ENCODE measurements at places on chromosomes 5 and 9.

DNA sequence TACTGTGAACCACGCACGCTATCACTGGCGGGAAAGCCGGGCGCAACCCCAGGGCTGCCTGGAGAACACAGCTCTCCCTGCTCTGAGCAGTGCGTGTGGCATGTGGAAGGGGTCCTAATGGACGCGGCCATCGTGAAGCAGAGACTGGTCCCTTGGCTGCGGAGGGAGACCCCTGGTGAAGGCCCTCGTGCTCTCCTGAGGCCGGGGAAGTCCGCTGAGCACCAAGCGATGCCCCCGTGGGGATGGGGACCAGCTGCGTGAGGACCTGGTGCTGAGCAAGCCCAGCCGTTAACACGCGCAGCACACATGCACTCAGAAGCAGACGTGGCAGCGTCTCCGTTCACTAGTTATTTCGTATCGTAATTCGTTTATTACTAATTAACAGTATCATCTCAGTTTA, 24.4 kb downstream of the SLC12A7 start:
- no peak for DNase-seq

DNA sequence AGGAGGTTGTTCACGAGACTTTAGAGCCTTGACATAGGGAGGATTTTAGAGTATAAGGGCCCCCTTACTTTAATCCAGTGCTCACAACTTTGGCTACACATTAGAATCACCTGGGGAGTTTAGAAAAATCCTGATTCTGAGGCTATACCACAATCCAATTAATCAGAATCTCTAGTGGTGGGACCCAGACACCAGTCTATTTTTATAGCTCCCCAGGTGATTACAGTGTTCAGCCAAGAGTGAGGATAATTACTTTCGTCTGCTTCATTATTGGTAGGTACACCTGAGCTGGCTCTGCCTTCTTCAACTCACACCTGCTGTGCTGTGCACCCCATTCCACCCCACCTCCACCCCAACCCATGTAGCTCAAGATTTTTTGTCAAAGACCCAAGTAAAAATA, 141.3 kb upstream of the EPB41L4A start:
- DNase-seq = no peak

DNA sequence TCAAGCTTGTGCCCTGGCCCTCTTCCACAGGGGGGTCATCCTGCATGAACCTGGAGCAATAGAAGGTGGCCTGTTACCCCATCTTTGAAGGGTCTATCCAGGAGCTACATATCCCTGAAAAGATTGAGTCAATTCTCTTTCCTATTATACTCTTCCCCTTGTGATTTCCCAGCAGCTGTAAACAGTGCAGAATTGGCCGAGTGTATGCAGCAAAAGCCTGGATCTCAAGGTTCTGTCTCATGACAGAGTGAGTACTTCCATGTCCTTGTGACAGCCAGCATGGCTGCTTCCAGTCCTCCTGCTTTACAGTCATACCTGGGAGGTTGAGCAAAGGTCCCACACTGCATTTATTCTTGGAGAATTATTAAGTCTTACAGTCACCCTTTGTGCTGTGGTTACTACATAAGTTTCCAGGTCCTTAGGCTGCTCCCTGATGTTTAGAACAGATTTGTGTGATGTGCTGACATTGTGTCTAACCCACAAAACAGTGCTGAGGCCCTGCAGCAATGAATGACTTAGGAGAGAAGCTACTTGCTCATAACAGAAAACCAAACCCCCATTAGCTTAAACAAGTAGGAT, 67.5 kb downstream of the NREP start:
- DNase-seq = no peak

DNA sequence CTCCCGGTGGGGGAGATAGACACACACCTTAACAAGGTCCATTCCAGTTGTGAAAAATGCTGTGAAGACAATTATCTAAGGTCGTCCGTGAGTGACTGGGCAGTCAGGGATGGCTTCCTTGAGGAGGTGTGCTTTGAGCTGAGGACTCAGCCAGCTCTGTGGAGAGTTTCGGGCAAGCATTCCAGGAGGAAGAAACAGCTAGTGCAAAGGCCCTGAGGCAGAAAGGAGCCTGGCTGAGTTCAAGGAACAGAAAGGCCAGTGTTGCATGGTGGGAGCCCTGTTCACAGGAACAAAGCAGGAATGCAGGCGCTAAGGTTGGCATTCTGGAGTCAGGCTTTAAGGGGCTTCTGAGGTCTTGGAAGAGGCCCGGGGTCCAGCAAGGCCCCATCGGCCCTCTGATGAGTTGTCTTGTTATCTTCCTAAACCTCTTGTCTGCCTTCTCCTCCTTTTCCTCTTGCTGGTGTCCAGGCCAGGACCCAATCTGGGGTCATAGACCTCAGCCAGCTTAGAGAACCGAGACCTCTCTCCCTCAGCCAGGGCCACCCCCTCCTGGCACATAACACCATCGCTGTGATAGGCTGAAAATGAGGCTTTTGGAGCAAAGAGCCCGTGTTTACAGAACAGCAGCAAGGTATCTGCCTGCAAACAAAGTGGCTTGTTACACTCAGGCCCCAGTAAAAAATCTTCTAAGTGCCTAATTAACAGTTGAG, 270.2 kb upstream of the MVB12B start:
- no peak for DNase-seq

- DNase-seq = no peak
Measured at GRCh38 chr5:14779975-14780374, 91.6 kb downstream of the ANKH start.

DNA sequence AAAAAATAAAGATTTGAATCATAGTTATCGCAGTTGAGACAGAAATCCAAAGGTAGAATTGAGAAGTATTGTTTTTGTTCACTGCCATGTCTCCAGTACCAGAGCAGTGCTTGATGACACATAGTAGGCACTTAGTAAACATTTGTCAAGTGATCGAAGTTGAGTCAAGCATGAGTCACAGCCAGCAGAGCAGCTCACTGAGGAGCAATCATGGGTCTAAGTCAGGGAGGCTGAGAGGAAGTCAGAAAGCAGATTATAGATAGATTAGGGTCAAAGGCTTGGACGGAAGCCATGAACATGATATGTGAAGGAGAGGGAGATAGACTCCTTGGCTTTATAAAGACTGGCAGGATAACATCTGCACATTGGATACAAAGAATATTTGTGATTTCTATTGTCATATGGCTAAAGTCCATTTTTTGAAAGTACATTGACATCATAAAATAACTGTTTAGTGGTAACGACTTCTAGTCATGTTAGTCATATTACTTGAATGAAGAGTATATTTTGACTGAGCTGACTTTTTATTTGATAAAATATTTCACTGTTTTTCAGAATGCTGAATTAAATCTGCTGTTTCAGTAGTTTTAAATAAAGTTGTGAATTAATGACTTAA, 168.5 kb downstream of the RAB3C start:
- DNase-seq = no peak

GRCh38 chr9:93155716-93156474, 21.8 kb upstream of the NINJ1 start:
- no peak for DNase-seq

GRCh38 chr5:146474065-146474464, 26.9 kb downstream of the TCERG1 start:
- no peak for DNase-seq

DNA sequence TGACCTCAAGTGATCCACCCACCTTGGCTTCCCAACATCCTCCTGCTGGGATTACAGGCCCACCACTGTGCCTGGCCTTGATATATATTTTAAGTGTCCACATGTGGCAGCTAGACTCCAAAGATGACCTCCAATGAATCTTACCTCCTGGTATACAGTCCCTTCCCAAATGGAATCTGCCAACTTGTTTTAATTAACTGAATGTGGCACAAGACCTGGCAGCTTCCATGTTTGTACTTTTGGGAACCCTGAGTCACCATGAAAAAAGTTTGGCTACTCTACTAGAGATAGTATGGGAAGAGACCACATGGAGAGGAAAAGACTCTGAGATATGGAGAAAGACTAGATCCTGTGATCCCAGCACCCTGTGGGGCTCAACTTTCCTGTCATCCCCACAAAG, 42.5 kb downstream of the CCL28 start:
- no peak for DNase-seq

GRCh38 chr9:98896632-98897031, 47.1 kb upstream of the COL15A1 start:
- DNase-seq = no peak

- no peak for DNase-seq
Measured at GRCh38 chr9:107587191-107587963, 97.8 kb upstream of the KLF4 start.

- no peak for DNase-seq
Measured at GRCh38 chr5:149403923-149404745, 25.0 kb upstream of the IL17B start.

DNA sequence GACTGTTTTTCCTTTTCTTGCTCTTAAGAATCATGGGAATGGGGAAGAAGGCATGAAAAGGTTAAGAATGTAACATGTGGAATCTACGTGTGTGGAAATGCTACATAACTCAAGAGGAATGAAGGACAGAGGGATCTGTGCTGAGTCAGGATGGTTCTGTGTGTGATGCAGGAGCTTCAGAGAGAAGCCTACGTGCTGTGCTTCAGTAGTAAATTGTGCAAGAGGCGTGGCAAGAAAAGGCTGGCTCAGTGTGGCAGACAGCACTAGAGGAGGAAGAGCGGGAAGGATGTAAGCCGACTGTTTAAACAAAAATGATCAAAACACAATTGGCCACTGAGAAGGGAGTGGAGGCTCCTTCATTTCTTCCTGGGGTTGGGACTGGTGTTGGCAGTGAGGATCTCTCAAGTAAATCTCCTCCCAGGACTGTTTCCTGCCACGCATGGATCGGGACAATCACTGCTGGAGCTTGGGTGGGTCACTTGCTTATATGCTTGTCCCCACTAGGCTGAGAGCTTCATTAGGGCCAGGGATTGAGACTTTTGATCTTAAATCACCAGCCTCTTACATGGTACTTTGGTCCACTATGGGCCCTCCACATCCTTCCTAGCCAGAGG, 59.4 kb upstream of the BASP1 start:
- DNase-seq = no peak

- no peak for DNase-seq
Measured at GRCh38 chr5:174723315-174723978, 935 bp upstream of the MSX2 start.

DNA sequence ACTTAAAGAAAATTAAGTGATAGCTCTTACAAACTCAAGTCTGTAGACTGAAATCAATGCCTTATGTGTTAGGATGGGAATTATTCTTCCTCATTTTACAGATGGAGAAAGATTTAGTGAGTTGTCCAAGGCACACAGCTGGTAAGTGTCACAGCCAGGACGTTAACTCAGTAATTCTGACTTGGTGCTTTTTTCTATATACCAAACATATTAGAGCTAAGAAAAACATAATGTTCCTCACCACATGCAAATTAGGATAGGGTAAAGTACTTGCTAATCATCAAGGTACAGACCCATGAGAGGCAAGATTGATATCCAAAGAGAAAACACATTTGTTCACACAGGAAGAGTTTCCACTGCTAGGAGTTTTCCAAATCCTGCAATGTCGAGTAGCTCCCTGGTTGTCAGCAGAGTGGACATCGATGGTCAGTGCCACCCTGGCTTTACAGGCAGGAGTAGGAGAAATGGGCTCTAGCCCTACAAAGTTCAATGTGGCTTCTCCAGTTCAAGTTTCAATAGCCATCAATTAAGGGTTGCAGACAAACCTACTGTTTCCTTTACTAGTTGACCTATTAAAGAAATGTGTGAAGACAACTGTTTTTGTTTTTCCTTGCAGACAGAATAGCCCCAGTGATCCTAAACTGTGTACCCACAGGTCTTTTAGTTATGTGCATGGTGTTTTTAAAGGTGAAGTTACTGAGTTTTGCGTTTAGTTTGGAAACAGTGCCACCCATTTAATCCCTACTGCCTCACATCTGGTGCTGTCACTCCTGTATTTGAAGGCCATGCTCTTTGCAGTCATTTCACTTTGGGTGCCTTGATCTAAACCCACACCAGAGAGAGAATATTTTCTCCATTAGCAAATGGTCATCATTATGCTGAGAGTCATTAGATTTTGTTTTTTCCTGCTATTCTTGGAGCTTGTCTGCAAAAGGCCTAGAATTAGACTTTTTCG, 460.8 kb upstream of the SMARCA2 start:
- DNase-seq = no peak

DNA sequence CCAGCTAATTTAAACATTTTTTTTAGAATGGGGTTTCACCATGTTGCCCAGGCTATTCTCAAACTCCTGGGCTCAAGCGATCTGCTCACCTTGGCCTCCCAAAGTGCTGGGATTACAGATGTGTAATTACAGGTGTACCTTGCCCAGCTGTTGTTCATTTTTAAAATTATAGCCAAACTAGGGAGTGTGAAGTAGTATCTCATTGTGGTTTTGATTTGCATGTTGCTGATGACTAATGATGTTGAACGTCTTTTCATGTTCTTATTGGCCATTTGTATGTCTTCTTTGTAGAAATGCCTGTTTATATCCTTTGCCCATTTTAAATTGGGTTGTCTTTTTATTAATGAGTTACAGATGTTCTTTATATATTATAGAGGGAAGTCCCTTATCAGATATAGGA, 31.5 kb downstream of the EHMT1 start:
- no peak for DNase-seq

DNA sequence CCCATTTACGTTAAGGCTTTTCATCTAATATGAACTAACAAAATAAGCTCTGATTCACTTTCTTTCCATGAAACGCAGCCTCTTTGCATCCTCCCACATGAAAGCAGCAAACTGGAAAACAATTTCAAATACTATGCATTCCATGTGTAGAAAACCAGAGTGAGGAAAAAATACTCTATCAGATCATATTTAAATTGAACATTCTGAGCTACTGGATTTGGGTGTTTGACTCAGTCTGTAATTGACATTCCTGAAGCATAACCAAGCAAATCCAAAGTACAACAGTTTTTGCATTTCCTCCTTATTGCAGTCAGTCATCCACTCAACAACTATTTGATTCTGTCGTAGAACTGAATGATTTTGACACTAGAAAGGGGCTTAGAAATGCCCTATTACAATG, 399.1 kb upstream of the NMUR2 start:
- DNase-seq = no peak

Measured in stimulated activated CD4-positive, alpha-beta T cell treated with anti-CD3 and anti-CD28 coated beads, Interleukin-15, amount 100 ng/mL, for 1 hour (primary cell).